DND-41 (cell line): ENCODE measurements at places on chromosomes 16 and 17.
A peak's percentile ranks its signal among the peaks of the same experiment; 100 is the strongest.

GRCh38 chr16:79168321-79168720, 432.2 kb downstream of the MAF start:
- DNase-seq: no peak

DNA sequence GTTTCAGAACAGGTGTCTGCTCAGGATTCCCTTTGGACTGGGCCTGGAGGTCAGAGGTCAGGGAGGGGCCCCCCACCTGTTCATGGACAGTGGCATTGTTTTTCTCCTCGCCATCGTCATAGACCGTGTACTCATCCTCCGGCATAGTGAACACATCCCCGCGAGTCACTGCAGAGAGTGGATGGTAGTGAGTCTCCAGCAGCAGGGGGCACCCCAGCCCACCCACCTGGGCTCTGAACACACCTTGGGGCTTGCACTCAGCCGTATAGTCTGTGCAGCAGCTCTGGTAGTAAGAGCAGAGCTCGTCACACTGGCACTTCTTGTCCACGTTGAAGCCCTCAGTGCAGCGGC, 448 bp downstream of the VTN start:
- no peak for DNase-seq

- DNase-seq: peak; percentile 17
Measured at GRCh38 chr16:49465661-49466528, 92.3 kb downstream of the C16orf78 start.

DNA sequence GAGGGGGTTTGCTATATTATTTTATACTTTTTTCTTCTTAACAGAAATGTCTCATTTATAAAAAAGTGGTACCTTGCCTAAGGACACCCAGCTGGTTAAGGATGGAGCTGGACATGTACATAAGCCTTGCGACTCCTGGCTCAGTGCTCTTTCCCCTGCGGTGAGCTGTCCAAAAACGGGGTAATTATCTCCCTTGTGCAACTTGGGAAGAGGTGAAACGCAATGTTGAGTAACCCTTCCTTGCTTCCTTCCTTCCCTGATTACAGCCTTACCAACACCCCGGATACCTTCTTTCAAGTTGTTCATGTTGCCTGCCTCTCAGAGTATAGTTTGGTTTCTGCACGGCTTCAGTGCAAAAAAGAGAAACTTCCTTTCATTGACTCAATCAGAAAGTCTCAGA, 94.1 kb upstream of the XYLT1 start:
- no peak for DNase-seq

DNA sequence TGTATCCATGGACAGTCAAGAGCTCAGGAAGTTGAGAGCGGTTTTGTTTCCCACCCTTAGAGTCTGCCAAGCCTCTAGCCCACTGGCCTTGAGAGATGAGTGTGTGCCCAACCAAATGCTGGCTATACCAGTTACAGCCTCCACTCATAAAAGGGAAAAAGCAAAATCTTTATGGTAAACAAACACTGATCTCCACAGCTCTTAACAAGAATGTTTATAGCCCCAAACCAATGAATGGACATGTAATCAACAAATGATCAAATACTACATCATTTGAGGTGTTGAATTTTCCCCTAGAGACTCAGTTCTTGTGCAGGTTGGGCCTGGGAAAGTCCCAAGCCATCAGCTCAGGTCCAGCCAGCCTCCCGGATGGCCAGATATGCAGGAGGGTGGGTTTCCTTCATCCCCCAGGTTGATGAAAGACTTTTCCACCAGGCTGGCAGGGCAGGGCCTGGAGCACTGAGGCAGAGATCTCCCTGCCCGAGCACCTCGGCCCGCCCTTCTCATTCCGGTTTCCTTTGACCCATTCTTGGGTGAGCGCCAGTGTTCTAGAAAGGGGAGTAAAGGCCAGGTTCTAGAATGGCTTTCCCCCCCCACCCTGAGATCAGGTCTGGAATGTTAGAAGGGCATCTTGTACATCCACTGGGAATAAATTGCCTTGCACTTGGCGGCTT, 3.9 kb upstream of the EFTUD2 start:
- no peak for DNase-seq

DNA sequence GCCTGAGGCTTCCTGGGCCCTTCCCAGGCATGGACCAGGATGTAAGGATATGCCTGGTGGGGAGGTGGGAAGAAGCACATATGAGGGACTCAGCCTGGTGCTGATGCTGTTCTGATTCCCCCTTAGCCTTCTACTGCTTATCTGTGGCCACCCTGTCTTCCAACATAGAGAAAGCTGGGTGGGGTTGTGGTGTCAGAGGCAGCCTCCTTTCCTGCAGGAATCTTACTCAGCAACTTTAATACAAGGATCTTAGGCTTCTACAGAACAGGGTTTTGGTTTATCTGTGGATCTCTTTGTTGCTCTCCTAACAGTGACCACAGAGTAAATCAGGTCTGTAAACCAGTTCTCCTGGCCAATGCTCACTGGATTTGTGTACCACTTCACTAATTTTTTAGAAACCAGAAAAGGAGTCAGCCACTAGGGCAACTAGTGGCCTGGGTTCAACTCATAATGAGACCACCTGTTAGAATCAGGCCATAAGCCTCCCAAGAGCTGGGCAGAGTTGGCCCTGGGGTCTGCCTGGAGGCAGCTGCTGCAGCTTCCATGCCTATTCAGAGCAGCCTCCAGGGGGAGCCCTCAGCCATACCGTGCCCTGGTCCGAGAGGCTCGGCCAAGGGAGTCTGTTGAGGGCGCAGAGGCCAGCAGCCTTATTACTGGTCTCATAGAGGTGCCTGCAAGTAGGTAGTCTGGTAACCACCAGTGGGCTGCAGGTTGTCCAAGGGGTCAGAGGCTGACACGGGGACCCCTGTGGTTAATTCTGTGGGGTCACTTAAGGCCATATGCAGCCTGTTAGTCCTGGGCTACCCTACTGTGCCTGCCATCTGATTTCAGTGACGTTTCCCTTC, 7.1 kb downstream of the HAS3 start:
- peak; percentile 55 for DNase-seq

DNA sequence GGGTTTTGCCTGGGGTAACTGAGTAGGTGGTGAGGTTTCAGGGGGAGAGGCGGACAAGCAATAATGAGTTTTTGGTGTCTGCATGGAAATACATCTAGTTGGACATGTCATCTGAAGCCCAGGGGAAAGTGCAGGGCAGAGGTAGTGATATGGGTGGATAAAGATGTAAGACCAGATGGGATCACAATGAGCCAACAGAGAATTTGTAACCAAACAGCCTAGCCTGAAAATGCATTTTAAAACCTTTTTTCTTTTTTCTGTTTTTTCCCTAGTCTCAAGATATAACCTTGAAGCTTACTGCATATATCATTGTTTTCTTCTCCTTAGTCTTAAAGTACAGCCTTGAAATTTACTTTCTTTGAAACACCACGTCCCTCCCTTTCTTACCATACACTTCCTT, 3.7 kb upstream of the ZNF19 start:
- no peak for DNase-seq

- DNase-seq: no peak
Measured at GRCh38 chr16:4067262-4068001, 48.8 kb downstream of the ADCY9 start.

DNA sequence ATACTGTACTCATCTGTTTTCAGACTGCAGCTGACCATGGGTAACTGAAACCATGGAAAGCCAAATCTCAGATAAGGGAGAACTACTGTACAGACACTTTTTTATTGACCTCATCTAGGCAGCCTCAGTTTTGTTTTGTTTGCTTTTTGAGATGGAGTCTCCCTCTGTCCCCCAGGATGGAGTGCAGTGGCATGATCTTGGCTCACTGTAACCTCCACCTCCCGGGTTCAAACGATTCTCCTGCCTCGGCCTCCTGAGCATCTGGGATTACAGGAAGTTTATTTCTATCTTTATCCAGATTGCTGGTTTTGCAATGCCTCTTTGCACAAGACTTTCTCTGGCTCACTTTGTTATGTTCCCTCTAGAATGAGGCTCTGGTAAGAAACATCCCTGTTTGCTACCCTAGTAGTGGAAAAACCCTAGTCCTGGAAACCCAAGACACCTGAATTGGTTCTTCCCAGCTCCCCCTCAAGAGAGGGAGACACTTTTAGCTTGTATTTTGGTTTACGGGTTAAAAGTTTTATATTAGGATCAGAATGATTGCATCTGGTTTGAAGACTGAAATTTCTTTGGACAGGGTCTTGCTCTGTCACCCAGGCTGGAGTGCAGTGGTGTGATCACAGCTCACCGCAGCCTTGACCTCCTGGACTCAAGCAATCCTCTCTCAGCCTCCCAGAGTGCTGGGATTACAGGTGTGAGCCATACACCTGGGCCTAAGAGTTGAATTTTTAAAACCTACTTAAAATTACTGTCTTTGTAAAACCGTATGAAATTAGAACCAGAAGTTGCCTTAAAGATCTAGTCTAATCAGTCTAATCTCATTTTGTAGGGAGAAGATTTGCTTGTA, 38.9 kb downstream of the ZNF207 start:
- DNase-seq: no peak
